ENCODE measurements at places on chromosomes 6 and 20.

GRCh38 chr6:111844921-111845320 is 28.3 kb downstream of the FYN start:
- DNase-seq, result no peak

DNA sequence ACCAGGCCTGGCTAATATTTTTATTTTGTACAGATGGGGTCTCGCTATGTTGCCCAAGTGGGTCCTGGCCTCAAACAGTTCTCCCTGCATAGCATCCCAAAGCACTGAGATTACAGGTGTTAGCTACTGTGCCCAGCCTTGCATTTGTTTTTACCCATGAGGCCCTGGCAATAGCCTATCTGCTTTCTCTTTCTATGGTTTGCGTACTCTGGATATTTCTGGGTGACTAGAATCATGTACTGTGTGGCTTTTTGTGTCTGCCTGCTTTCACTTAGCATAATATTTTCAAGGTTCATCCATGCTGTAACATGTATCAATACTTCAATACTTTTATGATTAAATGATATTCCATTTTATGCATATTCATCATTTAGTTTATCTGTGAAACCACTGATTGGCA is 451.7 kb downstream of the GRIK2 start:
- no peak for DNase-seq

- DNase-seq, result no peak
Measured at GRCh38 chr6:117919775-117920729, 13.0 kb downstream of the SLC35F1 start.

GRCh38 chr20:32218156-32218900 is 10.6 kb downstream of the POFUT1 start:
- DNase-seq, result no peak

GRCh38 chr6:116106146-116106545 is 5.5 kb downstream of the NT5DC1 start:
- no peak for DNase-seq

DNA sequence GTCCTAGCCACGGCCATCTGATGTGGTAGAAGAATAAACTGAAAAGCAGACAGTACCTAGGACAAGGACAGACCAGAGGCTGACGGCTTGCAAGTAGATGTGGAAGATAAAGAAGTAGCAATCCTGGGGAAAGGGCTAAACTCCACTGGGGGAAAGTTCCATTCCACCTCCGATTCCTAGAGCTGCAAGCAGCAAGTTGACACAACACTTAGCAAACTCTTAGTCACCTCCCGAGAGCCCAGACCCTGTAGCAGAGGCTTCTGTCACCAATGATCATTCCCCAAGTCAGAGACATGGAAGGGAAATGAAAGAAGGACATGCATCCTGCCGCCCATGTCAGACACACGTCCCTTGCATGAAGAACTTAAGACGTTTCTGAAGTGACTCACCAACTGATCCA is 99.2 kb upstream of the RPS6KA2 start:
- DNase-seq, result no peak

DNA sequence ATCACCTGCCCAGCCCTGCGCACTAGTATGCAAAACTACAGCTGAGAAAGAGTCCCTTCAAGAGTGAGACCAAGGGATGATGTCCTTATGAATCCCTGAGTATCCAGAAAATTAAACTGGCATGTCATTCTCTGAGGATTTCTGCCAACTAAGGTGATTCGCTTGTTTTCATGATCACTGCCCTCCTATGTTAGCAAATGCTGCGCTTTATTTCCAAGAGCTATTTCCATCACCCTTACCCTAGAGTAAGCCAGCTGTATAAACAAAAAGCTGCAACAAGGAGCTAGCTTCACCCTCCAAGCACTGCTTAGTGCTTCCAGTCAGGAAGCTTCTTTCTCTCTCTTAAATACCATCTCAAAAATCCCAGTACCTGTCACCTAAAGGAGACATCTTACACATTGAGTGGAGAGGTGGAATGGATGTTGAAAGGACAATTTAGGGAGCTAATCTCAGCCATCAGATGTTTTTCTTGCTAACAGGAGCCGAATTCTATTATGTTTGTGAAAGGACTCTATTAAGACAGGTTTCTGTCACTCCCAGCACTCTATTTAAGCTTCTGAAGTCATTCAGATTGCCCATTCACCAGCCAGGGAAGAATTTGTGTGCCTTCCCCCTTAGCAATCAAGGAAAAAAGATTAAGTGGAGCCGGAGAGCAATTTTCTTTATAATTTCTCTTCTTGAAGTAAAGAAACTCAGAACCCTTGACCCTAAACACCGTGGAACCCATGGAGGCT is 322.2 kb downstream of the NRN1 start:
- no peak for DNase-seq

- peak; percentile 45 for DNase-seq
Measured at GRCh38 chr6:125858427-125859320, 67.9 kb downstream of the NCOA7 start.

DNA sequence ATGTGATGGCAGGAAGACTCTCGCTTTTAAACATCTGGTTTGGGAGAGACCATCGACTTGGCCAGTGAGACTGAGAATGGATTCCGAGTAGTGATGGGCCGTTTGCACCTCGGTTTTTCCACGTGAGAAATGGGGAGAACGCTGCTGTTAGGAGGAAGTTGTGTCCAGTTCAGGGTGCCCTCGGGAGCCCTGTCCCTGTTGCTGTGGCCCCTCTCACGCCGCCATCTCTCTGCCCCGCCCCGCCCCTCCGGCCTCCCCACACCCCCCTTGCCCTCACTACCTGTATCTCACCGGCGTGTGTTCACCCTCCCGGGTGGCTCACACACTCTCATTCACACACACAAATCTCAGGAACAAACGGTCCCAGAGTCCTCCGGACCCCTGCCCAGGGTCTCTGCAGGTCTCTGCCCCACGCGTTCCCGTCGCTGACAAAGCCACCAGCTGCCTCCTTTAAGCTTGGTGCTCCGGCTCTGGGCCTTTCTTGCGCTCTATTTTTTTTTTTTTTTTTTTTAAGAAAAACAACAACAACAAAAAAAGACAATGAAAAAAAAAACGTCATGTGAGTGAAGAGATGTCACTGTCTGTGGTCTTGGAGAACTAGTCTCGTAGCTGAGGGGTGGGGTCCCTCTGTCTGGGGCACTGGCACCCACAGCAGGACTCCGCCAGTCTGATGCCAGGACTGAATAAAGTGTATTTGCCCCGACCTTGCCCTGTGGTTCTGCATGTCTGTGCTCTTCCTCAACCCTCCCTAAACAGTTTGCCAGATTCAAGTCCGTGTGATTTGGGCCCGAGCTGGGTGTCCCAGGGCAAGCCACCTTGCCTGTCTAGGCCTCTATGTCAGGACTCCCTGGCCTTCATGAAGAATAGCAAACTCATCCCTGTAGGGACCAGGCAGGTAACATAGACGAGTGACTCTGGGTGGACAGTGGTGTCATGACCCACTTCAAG is 2.9 kb downstream of the SOX12 start:
- no peak for DNase-seq

- DNase-seq, result no peak
Measured at GRCh38 chr6:89264296-89264695, 47.1 kb upstream of the GABRR1 start.

GRCh38 chr6:158761746-158762145 is 57.4 kb downstream of the EZR start:
- no peak for DNase-seq

- peak; percentile 86 for DNase-seq
Measured at GRCh38 chr6:158536084-158536890, 23.6 kb upstream of the TMEM181 start.

DNA sequence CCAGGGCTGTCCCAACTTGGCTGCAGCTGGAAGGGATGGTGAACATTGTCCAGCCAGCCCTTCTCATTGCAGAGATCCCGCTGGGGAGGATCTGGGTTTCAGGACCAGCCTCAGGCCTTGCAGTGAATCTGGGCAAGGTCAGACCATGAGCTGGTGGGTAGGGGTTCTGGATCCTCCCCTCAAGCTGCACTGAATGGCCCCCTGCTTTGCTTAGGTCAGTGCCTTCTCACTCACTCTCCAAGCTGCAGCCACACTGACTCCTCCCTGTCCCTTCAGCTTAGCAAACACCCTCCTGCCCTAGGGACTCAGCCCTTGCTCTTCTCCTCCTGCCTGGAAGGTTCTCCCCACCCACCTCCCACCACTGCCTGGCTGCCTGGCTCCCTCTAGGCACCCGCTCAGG is 95.3 kb upstream of the KCNG1 start:
- DNase-seq, result no peak

DNA sequence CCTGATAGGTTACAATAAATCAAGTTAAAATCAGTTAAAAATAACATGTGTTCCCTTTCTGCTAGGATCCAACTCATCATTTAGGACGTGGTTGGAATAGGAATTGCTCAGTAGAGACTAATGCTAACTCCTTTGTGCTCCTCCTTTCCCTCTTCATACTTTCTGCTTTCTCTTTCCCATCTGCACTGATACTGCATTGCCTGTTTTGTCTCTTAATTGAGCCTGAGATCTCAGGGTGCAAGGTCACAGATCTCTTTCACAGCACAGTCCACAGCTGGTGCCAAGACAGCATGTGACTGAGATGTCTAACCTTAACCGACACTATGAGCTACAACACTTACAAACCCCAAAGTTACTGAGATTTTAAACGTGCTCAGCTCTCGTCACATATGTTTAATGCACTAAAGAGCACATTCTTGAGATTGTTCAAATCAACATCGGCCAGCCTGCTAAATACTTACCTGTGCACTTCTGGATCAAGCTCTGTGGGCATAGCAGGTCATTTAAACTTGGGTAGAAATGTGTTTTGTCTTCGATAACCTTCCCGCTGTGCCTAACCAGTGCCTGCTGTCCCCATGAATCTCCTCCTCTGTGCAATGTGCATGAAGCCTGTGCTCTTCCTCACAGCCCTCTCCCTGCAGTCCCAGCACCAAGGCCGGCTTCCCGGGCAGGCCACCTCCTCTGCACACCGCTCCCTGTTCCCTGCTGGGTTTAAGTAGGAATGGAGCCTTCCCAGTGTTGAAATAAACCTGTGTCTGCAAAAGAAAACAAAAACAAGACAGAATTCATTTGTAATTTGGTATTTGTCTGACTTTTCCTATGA is 39.6 kb upstream of the AFDN start:
- no peak for DNase-seq

DNA sequence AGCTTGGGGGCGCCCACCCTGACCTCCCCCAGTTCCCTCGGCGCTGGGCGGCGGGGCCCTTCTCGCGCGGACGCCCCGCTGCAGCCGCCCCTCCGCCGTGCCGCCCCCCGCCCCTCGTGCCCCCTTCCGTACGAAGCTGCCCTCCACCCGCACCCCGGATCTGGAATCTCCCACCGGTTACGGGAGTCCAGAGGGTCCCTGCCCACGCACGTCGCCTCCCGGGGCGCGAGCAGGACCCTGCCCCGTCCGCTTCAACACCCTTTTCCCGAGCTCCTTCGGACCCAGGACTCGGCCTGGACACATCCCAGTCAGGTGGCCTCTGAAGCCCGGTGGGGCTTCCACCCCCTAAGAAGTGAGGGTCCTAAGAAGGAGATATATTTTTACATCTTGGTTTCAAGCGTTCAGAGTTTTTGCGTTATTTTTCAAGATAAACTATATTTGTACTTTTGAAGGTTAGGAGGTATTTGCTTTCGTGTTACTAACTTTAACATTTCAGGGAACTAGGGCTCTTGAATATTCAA is 506 bp downstream of the ARFGAP1 start:
- no peak for DNase-seq

DNA sequence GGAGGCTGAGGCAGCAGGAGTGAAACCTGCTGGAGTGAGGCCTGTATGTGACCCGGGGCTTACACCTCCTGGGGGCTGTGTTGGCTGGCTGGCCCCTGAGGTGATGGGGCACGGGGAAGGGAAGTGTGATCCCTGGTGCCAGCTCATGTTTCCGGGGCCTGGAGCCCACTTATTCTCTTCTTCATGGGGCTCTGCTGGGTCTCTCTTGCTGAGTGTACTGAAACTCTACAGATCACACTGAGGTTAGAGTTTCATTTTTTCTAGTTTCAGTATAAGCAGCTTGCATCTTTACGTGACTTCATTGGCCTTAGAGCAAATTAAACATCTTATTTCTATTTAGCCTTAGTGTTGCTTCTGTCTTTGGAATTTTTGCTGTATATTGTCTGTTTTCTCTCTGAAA is 96.2 kb downstream of the ANKS1A start:
- DNase-seq, result peak; percentile 38

GRCh38 chr6:21628160-21628559 is 34.6 kb downstream of the SOX4 start:
- no peak for DNase-seq
